Stimulated activated CD4-positive, alpha-beta T cell treated with anti-CD3 and anti-CD28 coated beads, Interleukin-15, amount 100 ng/mL, for 24 hours (primary cell): ENCODE measurements at places on chromosomes 11 and 22.

DNA sequence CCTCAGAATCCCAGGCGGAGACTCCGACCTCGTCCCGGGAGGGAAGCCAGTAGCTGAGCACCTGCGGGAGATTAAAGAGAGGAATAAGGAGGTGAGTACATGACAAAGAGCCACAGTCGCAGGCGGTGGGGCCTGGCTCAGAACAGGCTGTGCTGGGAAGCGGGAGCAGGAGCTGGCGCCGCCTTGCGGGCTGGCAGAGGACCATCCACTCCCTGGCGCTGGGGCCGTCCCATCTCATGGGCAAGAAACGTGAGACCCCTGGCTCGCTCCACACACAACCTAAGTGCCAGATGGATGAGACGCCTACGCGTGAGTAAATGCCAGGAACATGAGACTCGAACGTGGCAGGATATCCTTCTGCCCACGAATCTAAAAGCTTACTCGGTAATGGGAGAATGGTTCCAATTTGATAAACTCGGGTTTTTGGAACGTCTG, 6.3 kb downstream of the CEND1 start:
- DNase-seq, result no peak

DNA sequence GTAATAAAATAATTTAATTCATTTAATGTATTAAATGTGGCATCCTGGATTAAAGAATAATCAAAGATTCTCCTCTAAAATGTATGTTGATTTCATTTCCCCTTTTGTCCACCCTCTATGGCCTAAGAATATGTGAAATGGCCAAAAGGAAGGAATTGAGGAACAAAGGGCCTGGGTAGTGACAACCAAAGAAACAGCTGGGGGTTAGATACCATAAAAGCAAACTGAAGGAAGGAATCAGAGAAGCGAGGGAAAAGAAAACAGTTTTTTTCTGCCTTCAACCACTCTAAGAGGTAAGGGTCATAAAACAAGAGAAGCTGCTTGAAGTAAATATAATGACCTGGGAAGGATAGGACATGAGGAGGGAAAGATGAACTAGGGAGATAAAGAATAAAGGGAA, 139.3 kb downstream of the FAM76B start:
- DNase-seq, result no peak

DNA sequence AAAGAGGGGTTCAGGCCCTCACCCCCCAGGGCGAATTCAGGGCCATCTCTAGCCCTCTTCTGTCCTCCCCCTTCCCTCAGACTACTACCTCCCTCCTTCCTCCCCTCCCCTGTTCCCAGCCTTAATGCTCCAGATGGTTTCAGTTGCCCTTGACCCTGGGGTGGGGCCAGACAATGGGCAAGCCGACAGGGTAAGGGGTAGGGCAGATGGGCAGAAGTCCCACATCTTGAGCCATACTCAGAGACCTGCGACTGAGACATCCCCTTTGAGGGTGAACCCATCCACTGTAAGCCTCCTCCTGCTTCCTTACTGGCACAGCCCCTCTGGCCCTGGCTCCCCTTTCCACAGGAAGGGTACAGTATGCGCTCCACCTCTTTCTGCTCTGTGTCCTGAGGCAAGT, 1.9 kb downstream of the RHBDD3 start:
- no peak for DNase-seq

DNA sequence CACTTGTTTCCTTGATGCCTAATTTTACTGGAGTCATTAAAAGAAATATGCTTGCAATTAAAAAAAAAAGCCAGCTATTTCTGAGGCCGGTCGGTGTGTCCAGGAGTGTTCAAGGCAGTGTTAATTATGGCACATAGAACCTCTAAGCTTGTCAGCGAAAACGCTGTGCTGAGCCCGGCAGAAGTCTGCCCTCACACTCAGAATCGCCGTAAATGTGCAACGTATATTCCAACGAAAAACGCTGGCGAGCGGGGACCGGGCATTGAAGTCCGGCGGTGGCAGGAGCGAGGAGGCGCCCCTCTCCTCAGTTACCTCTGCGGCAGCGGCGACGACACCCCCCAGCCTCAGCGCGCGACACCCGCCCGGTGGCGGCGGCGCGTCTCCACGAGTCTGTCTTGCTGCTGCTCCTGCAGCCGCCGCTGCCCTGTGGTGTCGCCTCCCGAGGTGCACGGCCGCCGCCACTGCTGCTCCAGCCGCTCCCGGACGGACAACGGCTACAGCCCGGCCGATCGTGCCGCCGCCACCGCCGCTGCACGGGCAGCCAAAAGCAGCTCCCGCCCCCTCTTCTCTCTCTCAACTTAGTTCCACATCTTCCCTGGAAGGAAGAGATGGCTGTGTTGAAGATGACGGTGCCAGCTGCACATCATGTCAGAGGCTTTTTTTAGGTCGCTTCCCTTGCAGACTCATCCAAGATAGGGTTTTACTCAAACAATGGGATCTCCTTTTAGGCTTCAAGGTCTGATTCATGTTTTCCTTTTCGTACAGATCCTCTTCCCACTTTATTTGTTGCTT, 56.0 kb downstream of the JAM3 start:
- peak; percentile 29 for DNase-seq

GRCh38 chr11:89498845-89499448, 7.8 kb upstream of the NOX4 start:
- no peak for DNase-seq

GRCh38 chr11:82857145-82857544, 43.1 kb downstream of the PRCP start:
- no peak for DNase-seq

DNA sequence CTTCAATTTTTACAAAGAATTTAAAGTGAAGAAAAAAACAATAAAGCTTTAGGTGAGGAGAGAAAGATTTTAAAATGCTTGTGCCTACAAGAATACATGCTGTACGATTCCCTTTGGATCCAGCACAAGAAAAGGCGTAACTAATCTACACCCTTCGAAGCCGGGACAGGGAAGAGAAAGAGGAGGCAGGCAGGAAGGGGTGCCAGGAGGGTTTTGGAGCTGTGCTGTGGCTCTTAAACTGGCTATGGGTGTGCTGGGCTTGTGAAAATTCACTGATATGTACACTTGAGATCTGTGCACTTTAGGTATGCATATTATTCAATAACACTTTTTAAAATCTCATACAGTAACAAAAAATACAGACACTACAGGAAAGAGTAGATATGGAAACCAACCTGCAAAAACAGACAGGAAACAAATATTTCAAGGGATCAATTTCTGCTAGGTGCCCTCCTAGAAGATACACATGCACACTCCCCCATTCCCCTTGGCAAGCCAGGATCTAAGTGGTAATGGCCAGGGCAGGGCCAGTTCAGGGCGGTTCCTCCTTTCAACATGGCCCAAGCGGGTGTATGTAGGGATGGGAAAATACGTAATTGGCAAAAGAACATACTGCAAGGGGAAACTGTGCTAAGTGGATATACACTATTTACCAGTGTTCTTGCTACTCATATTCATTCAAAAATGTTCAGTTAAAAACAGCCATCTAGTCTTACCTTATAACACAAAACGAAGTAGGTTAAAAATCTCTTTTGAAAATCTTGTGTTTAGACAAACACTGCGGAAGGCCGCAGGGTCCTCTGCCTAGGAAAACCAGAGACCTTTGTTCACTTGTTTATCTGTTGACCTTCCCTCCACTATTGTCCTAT, 54.2 kb downstream of the PACSIN2 start:
- DNase-seq, result no peak

DNA sequence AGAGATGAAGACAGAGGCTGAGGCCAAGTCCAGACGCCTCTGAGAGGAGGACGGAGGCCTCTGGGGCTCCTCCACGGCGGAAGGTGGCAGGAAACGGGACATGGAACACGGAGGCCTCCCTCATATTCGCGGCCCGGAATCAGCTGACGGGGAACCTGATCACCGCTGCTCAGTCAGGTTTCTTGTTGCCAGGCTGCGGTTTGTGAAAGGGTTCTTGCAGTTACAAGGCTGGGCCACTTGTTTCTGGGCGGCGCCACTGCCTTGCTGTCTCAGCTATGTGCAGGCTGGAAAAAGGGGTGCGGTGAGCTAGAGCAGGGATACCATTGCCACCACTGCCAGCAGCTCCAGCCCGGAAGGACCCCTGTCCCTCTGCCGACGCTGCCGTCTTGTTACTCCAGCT, 10.0 kb upstream of the MMP1 start:
- DNase-seq, result peak; percentile 31

DNA sequence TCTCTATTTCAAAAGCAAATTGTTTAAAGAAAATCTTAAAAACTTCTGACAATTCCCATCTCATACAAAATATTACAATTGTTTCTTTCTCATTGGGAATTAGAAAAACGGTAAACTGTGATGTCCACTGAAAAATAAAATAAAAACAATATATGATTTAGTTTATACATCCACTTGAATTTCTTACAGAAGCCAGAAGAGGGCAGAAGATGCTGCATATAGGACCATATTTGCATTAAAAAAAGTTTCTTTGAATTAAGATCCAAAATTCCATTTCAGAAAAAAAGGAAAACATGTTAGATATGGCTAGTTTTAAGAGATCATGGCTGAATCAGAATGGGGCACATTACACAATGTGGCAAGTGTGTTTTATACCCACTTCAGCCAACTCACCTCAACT, 39.3 kb upstream of the LRRC4C start:
- no peak for DNase-seq

DNA sequence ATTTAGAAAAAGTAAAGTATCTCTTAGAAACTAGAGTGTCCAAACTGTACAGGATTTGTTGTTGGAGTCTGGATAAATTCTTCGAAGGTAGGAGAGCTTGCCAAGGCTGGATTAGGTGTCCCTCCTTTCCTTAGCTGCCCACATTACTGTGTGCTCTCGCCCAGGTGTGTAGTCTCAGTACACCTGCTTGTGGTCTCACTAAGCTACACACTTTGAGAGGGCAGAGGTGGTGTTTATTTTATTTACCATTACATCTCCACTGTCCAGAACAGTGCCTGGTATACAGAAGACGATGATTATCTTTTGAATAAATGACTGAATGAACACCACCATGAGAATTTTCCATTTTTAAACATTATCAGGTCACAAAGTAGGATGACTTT, 36.5 kb downstream of the VSIG10L2 start:
- no peak for DNase-seq

GRCh38 chr11:66015454-66015881, 3.7 kb downstream of the CST6 start:
- DNase-seq, result no peak

- no peak for DNase-seq
Observed at GRCh38 chr11:19952116-19952605, 208.1 kb downstream of the DBX1 start.

DNA sequence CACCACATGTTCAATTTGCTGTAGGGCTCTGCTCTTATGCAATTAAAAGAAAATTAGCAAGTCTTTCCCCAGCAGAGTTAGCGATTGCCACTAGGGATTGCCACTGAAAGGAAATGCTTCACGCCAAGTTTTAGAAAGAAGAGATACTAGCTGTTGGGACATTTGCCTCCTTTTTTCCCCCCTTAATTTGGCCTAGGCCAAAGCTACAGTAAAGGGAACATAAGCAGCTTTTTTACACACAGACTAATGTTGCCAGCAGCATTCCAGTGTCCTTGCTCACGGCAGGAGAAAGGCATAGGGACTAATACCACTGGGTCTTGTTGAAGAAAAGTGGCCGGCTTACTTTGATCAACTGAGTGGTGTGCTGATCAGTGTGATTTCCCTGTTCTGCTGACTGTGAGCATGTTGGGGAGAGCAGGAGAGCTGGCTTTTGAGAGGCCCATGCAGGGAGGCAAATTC, 71.2 kb downstream of the PHF21A start:
- DNase-seq, result no peak

GRCh38 chr11:114244726-114245394, 51.3 kb upstream of the NNMT start:
- DNase-seq, result no peak

- DNase-seq, result no peak
Observed at GRCh38 chr11:112627588-112628045, 333.6 kb upstream of the NCAM1 start.

- DNase-seq, result no peak
Observed at GRCh38 chr11:94938095-94939055, 35.0 kb downstream of the CWC15 start.

DNA sequence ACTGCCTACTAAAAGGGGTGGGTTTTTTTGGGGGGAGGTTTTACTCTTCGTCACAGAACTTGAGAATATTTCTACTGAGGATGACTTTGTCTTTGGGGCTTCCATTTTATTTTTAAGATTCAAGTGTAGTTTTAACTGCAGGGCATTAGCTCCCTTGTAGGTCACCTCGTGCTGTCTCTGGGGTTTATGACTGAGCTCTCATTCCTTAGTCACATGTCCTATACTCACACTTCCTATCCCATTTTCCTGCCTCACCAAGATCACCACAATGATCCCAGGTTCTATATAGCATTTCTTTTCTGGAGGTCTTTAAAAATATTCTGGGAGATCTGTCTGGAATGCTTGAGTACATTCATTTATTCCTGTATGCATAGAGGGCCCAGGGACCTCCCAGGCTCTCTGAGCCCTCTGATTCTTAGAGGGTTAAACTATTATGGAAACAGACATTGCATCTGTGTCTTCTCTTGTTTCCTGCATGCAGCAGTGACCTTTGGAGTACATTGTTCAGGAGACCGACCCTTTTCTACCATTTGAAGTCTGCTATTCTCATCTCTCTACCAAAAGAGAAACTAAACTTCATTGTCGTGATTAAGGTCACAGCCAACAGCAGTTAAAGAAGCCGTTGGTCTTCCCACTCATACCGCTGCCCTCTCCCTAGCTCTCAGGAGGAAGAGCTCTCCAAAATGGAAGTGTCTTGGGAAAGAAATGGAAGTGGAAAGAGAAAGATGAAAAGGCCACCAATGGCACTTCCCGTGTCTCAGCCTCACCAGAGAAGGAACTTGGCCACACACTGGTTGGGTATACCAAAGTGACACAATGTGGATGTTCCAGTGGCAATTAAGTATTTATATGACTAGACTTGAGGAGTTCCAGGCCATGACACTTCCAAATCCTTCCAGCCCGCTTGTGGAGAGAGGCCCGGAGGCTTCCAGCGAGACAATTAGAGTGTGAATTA, 77.5 kb downstream of the ZBTB16 start:
- DNase-seq, result no peak

- DNase-seq, result no peak
Observed at GRCh38 chr11:2763984-2764383, 64.2 kb upstream of the KCNQ1OT1 start.

DNA sequence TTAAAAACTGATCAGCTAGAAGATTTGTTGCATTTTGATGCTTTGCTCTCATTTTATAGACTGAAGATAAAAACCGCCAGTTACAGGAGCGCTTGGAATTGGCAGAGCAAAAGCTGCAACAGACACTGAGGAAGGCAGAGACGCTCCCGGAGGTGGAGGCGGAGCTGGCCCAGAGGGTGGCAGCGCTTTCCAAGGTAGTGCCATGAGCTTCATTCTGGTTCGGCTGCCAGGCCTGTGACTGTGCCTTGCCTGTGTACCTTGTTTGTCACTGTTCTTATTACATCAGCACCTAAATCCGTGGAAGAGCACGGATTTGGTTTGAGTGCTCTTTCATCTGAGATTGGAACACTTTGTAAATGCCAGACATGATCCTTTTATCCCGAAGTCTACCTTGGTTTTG, 61.4 kb downstream of the PPFIA1 start:
- DNase-seq, result no peak

- no peak for DNase-seq
Observed at GRCh38 chr11:71914617-71915189, 13.7 kb downstream of the XNDC1N start.

- DNase-seq, result peak; percentile 44
Observed at GRCh38 chr11:33773404-33773986, 825 bp downstream of the FBXO3 start.

GRCh38 chr22:41557401-41558240, 3.2 kb upstream of the CSDC2 start:
- peak; percentile 35 for DNase-seq
